Activated T-helper 2 cell treated with anti-CD3 and anti-CD28 coated beads, Interferon-gamma antibody, Interleukin-2, Interleukin-4, amounts not matched to agents 10 μg/mL and 5 μg/mL and 100 μg/mL, durations not matched to agents 14 hours and 24 hours and 36 hours (primary cell): ENCODE measurements at places on chromosomes 11 and 22.

GRCh38 chr11:78226684-78227680 lies 38.3 kb downstream of the USP35 start:
- peaks cover 68% of the 10 kb centered on the region for H3K4me1 ChIP-seq
- peak overlapping the region; percentile 95 for H3K27ac ChIP-seq
- no peaks in the 10 kb centered on the region for H3K27me3 ChIP-seq

GRCh38 chr11:70575396-70576060 lies 177.2 kb downstream of the CTTN start:
- H3K4me3 ChIP-seq: no peak overlapping the region
- no peak for DNase-seq
- H3K27me3 ChIP-seq: no peaks in the 10 kb centered on the region
- H3K27ac ChIP-seq: no peak overlapping the region
- no peaks in the 10 kb centered on the region for H3K36me3 ChIP-seq
- H3K4me1 ChIP-seq: no peaks in the 10 kb centered on the region

DNA sequence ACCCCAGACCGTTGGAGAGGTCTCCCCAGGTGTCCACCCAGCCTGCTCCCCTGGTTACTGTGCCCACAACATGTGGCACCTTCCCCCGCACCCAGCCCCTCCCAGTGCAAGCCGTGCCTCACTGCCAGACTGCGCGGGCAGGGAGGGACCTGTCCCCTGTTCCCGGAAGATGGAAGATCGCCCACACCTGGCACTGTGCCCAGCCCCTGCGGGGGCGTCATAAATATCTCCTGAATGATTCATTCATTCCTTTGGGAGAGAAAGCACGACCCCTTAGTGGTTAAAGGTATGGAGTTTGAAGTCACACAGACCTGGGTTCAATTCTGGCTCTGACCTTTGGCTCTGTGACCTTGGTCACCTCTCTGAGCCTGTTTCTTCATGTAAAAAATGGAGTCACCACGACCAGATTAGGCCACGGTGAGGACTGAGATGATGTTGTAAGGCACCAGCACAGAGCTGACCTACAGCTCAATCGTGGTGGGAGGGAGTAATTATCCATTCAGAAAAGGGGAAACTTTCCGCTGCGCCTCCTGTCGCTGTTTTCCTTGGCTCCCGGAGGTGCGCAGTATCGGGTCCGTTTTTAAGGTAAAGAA lies 497 bp upstream of the SYT12 start:
- H3K27ac ChIP-seq: no peak overlapping the region
- H3K27me3 ChIP-seq: peaks cover 56% of the 10 kb centered on the region
- no peak for DNase-seq
- H3K36me3 ChIP-seq: no peaks in the 10 kb centered on the region
- peak overlapping the region; percentile 13 for H3K4me3 ChIP-seq

GRCh38 chr11:108788565-108789199 lies 123.8 kb downstream of the DDX10 start:
- H3K27ac ChIP-seq: no peak overlapping the region
- DNase-seq: no peak
- peaks cover 22% of the 10 kb centered on the region for H3K4me1 ChIP-seq

DNA sequence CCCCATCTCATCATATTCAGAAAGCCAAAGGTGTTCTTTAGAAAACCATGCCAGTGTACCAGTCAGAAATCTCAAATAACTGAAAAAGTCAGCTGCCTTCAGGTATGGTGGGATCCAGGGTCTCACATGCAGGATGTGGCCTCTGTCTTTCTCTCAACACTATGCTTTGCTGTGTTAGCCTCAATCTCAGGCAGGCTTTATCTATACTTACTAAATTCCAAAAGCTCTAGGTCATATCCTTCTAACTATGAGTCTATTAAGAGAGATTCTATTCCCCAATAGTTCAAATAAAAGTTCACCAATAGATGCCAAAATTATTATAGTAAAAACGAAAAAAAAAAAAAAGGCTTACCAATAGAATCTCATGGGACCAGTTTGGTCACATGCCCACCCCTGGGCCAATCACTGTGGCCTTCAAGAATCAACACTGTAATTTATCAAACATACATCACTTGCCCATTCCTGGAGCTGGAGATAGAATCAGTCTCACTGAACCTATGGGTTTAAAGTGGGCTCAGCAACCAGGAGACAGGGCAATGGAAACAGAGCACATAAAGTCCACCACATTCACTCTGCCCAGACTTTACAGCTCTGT lies 38.0 kb upstream of the APLNR start:
- H3K4me3 ChIP-seq: no peak overlapping the region
- H3K36me3 ChIP-seq: no peaks in the 10 kb centered on the region
- peaks cover 3% of the 10 kb centered on the region for H3K4me1 ChIP-seq
- no peak overlapping the region for H3K27ac ChIP-seq

DNA sequence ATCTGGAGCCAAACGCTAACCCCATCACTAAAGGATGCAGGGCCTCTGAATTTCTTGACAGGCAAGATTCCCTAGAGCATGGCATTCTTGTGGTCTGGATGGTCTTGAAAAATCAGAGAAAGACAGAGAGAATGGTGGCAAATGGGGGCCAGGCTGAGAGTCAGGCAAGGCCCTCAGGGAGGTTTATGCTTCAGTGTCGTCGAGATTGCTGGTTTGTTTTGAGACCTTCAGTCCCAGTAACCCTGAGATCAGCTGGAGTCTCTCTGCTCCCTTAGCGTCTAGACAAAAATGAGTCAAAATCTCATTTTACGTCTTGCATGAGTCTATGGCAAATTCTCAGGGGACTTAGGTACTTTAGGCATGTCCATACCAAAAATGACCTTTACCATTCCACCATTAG lies 539.3 kb downstream of the SOX6 start:
- H3K4me1 ChIP-seq: peaks cover 43% of the 10 kb centered on the region
- DNase-seq: no peak
- H3K27me3 ChIP-seq: peaks cover 2% of the 10 kb centered on the region
- H3K36me3 ChIP-seq: no peaks in the 10 kb centered on the region
- H3K27ac ChIP-seq: peak overlapping the region; percentile 89

- H3K27ac ChIP-seq: no peak overlapping the region
- no peaks in the 10 kb centered on the region for H3K4me1 ChIP-seq
- DNase-seq: no peak
Measured at GRCh38 chr22:26239581-26239980, 70.3 kb downstream of the SEZ6L start.

DNA sequence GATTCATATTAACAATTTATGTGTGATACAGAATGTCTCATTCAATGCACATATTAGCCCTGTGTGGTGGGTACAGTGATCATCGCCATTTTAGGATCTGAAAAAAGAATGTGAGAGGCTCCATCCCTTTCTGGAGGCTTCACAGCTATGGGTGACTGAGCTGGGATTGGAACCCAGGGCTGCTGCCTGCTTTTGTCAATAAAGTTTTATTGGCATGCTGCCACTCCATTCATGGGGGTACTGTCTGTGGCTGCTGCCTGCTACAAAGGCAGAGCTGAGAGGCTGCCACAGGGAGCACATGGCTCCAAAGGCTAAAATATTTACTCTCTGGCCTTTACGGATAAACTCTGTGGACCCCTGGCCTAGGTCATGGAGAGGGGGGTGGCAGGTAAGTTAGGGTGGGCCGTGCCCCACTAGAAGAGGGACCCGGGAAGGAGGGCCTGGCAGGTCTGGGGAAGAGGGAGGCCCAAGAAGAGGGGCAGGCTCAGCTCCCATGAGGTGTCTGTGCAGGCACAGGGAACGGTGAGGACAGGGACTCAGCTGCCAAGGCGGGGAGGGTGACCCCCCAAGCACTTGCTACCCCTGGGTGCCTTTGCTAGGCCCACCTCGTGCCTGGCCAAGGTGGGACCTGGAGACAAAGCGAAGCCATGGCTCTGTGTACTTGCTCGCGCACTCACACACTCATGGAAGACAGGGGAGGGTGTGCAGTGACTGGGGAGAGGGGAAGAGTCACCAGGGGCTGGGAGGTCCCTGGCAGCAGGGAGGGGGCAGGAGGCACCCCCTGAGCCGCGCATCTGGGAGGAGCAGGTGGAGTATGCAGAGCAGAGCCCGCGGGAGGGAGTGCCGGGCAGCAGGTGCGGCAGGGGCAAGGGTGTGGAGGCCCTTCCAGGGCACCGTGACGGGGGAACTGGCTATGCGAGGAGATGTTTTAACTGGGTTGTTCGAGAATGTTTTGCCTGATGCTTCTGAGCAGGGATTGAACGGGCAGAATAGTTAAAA lies 335.3 kb downstream of the CTTN start:
- H3K4me1 ChIP-seq: no peaks in the 10 kb centered on the region
- H3K27ac ChIP-seq: no peak overlapping the region
- no peak overlapping the region for H3K4me3 ChIP-seq
- no peak for DNase-seq

- DNase-seq: no peak
- peaks cover 3% of the 10 kb centered on the region for H3K4me1 ChIP-seq
- H3K27ac ChIP-seq: no peak overlapping the region
- no peaks in the 10 kb centered on the region for H3K27me3 ChIP-seq
- peaks cover 67% of the 10 kb centered on the region for H3K36me3 ChIP-seq
- H3K4me3 ChIP-seq: no peak overlapping the region
Measured at GRCh38 chr11:63993993-63994392, 7.8 kb downstream of the OTUB1 start.

DNA sequence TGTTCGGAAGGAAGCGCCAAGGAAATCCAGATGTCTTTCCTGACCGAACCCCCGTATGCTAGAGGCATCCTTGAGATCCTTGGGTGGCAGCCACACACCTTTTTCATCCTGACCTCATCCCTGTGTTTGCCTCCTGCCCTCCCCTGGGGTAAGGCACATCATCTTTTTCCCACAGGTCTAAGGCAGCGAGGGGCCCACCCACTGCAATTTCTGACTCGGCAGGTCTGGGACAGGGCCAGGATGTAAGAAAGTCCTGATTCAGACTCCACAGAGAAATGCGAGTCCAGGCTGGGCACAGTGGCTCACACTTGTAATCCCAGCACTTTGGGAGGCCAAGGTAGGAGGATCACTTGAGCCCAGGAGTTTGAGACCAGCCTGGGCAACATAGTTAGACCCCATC lies 10.5 kb downstream of the ZMAT5 start:
- peaks cover 3% of the 10 kb centered on the region for H3K4me1 ChIP-seq
- no peaks in the 10 kb centered on the region for H3K36me3 ChIP-seq
- no peak overlapping the region for H3K4me3 ChIP-seq
- H3K27me3 ChIP-seq: no peaks in the 10 kb centered on the region

GRCh38 chr22:37254867-37255233 lies 10.8 kb upstream of the RAC2 start:
- peaks cover 10% of the 10 kb centered on the region for H3K27me3 ChIP-seq
- H3K36me3 ChIP-seq: no peaks in the 10 kb centered on the region
- DNase-seq: no peak
- H3K4me1 ChIP-seq: peaks cover 25% of the 10 kb centered on the region

DNA sequence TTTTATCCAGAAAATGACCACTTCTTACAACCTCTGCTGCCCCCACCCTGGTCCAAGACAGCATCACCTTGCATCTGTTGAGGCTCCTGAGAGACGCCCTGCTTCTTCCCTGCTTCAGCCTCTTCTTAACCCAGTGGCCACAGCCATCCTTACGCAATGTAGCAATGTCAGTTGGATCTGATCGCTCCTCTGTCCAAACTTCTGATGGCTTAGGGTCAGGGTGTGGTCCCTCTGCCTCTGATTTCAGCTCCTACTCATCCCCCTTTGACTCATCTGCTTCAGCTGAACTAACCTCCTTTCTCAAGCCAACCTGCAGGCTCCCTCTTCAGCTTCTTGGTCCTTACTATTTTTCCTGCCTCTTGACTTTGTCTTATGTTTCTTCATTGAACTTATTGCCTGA lies 280.8 kb downstream of the KIRREL3 start:
- H3K4me1 ChIP-seq: no peaks in the 10 kb centered on the region
- no peak overlapping the region for H3K4me3 ChIP-seq
- no peak for DNase-seq
- no peak overlapping the region for H3K27ac ChIP-seq
- no peaks in the 10 kb centered on the region for H3K36me3 ChIP-seq

- H3K4me3 ChIP-seq: no peak overlapping the region
- H3K27ac ChIP-seq: no peak overlapping the region
- peaks cover 4% of the 10 kb centered on the region for H3K4me1 ChIP-seq
- H3K36me3 ChIP-seq: no peaks in the 10 kb centered on the region
- H3K27me3 ChIP-seq: peaks cover 22% of the 10 kb centered on the region
Measured at GRCh38 chr22:29870574-29870973, 12.4 kb upstream of the MTMR3 start.

- no peak overlapping the region for H3K27ac ChIP-seq
- no peaks in the 10 kb centered on the region for H3K4me1 ChIP-seq
- peaks cover 2% of the 10 kb centered on the region for H3K27me3 ChIP-seq
- no peaks in the 10 kb centered on the region for H3K36me3 ChIP-seq
- DNase-seq: no peak
Measured at GRCh38 chr11:90179923-90180322, 42.9 kb downstream of the CHORDC1 start.

DNA sequence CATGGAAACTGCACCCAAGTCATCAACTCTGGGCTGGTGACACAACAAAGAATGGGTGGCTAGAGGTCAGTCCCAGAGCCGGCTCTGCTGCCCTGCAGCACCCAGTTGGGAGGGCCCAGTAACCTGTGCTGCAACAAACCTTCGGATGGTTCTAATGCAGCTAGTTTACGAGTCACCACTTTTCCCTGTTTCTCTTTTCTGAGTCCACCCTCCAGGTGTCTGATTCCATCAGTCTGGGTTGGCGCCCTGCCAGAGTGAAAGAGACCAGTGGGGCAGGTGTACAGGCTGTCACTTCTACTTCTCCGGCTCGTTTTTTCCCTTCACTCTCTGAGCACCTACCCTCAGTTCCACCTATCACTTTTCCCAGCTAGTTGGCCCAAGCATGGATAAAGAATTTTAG lies 572.9 kb downstream of the NTM start:
- no peak for DNase-seq
- H3K27ac ChIP-seq: no peak overlapping the region
- no peaks in the 10 kb centered on the region for H3K27me3 ChIP-seq
- H3K36me3 ChIP-seq: no peaks in the 10 kb centered on the region
- no peak overlapping the region for H3K4me3 ChIP-seq
- no peaks in the 10 kb centered on the region for H3K4me1 ChIP-seq

GRCh38 chr22:36227396-36227795 lies 11.9 kb downstream of the APOL2 start:
- no peak overlapping the region for H3K4me3 ChIP-seq
- H3K27me3 ChIP-seq: no peaks in the 10 kb centered on the region
- DNase-seq: no peak
- no peak overlapping the region for H3K27ac ChIP-seq
- H3K36me3 ChIP-seq: peaks cover 67% of the 10 kb centered on the region
- H3K4me1 ChIP-seq: peaks cover 4% of the 10 kb centered on the region

DNA sequence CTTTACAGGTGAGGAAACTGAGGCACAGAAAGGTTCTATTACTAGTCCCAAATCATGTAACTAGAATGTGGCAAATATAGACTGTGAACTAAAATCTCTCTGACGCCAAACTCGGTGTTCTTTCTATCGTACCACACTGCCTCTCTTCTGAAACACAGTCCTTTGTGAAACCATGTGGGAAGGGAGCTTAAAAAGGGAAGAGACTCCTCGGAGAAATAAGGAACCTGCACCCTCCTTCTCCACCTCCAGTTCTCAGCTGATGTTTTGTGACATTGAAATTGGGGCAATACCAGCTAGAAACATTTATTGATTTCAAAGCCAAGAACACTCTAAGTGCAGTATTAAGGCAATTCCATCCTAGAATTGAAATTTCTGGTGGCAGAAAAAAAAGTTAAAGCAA lies 76.4 kb upstream of the DRD2 start:
- H3K27ac ChIP-seq: no peak overlapping the region
- no peaks in the 10 kb centered on the region for H3K36me3 ChIP-seq
- no peak overlapping the region for H3K4me3 ChIP-seq
